ENCODE measurements at places on chromosomes 2 and 18.

- no peak for DNase-seq
Observed at GRCh38 chr2:31087491-31087890, 50.7 kb downstream of the GALNT14 start.

- no peak for DNase-seq
Observed at GRCh38 chr2:126930970-126931590, 32.4 kb downstream of the TEX51 start.

GRCh38 chr18:56028514-56028913, 440.5 kb upstream of the TCF4 start:
- DNase-seq: no peak

GRCh38 chr18:12886498-12887126, 2.6 kb upstream of the PTPN2 start:
- no peak for DNase-seq

- DNase-seq: no peak
Observed at GRCh38 chr2:108905906-108906305, 83.1 kb downstream of the EDAR start.

DNA sequence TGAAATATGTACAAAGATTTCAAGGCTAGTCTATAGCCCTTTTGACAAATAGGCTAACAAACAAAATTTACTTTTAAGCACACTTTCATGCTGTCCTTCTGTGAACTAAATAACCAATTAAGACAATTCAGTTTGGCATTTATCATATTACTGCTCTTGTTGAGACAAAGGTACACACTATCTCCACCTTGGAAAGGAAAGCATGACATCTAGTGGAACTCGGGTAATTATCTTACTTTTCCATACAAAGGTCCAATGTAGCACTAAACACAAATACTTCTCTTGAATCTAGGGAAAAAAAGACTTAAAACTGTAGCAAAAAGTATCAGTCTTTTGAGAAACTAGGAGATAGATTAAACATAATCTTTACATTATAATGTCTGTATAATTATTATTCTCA, 125.0 kb upstream of the CD226 start:
- DNase-seq: no peak
